ENCODE measurements at places on chromosomes 4 and X. TPM values are rescaled to one million over a fixed set of nuclear protein-coding genes. Genes with fewer than 3 reads are reported as not detected.

Gene PGAM4
- not detected for total RNA-seq

Gene DMRTC1B
- total RNA-seq: 0.53 TPM

Gene SPANXN4
- total RNA-seq: not detected

Gene EDNRA
- 25.7 TPM for total RNA-seq

Gene CDKL2
- 20.9 TPM for total RNA-seq

Gene SPANXN2
- not detected for total RNA-seq

Gene STK32B
- total RNA-seq: 1.3 TPM

Gene ZNF827
- total RNA-seq: 11.3 TPM

Gene OTC
- 0.71 TPM for total RNA-seq

Gene MYOZ2
- total RNA-seq: not detected

Gene CD38
- 8.5 TPM for total RNA-seq

DNA sequence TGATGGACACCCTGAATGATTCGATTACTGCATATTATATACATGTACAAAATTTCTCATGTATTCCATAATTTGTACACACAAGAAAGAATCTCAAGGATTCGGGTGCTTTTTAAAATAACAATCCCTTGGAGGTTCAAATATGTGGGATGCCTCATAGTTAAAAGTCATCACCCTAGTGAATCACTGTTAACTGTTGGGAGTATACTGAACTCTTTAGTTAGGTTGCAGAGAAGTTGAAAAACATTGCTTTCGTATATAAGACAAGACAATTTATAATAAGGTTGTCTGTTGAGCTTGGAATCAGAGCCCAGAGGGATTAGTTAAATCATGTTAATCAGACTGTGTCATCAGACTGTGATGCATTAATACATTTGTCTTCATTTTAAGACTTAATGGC, 15.6 kb downstream of the DCK start:
- H3K27me3 ChIP-seq: no peaks in the 10 kb centered on the region
- no peak for DNase-seq
- H3K27ac ChIP-seq: no peak overlapping the region
- H3K4me3 ChIP-seq: no peak overlapping the region

DNA sequence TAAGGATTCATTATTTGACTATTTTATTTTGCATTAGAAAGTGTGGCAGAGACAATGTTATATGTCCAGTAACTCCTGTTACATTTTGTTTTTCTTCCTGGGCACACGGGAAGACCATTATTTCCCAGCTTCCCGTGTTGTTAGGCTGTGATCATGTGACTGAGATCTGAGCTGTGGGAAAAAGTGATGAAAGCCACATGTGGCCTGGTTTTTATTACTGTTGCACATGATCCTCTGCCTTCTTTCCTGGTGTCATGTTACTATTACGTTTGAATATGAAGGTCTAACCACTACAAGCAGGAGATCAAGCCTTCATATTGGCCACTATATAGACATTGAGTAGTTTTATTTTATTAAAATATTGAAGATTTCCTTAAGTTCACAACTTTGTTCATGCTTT, 28.2 kb upstream of the MID1 start:
- H3K27ac ChIP-seq: no peak overlapping the region
- H3K4me3 ChIP-seq: no peak overlapping the region
- H3K27me3 ChIP-seq: no peaks in the 10 kb centered on the region
- H3K4me1 ChIP-seq: no peaks in the 10 kb centered on the region
- no peaks in the 10 kb centered on the region for H3K36me3 ChIP-seq

- H3K36me3 ChIP-seq: no peaks in the 10 kb centered on the region
- no peaks in the 10 kb centered on the region for H3K27me3 ChIP-seq
- peaks cover 13% of the 10 kb centered on the region for H3K4me1 ChIP-seq
- no peak for DNase-seq
- no peak overlapping the region for H3K27ac ChIP-seq
- H3K4me3 ChIP-seq: peak overlapping the region; percentile 17
Observed at GRCh38 chrX:57595381-57595811, 3.6 kb downstream of the ZXDB start.

GRCh38 chr4:100962698-100963097, 384.6 kb downstream of the PPP3CA start:
- no peak overlapping the region for H3K4me3 ChIP-seq
- no peaks in the 10 kb centered on the region for H3K27me3 ChIP-seq
- no peaks in the 10 kb centered on the region for H3K4me1 ChIP-seq
- no peaks in the 10 kb centered on the region for H3K36me3 ChIP-seq
- H3K27ac ChIP-seq: no peak overlapping the region

- H3K36me3 ChIP-seq: no peaks in the 10 kb centered on the region
- no peaks in the 10 kb centered on the region for H3K4me1 ChIP-seq
- no peak overlapping the region for H3K27ac ChIP-seq
- no peaks in the 10 kb centered on the region for H3K27me3 ChIP-seq
- DNase-seq: no peak
Observed at GRCh38 chr4:182339221-182339641, 96.0 kb downstream of the TENM3 start.

GRCh38 chr4:113349430-113349829, 300.0 kb downstream of the ANK2 start:
- H3K27me3 ChIP-seq: no peaks in the 10 kb centered on the region
- no peaks in the 10 kb centered on the region for H3K36me3 ChIP-seq
- DNase-seq: no peak
- H3K4me1 ChIP-seq: no peaks in the 10 kb centered on the region
- H3K4me3 ChIP-seq: no peak overlapping the region

GRCh38 chrX:4550018-4550417, 836.6 kb upstream of the PRKX start:
- H3K27me3 ChIP-seq: no peaks in the 10 kb centered on the region
- no peaks in the 10 kb centered on the region for H3K36me3 ChIP-seq
- no peak for DNase-seq

- no peaks in the 10 kb centered on the region for H3K36me3 ChIP-seq
- no peak overlapping the region for H3K4me3 ChIP-seq
- no peak overlapping the region for H3K27ac ChIP-seq
- DNase-seq: no peak
- no peaks in the 10 kb centered on the region for H3K27me3 ChIP-seq
- H3K4me1 ChIP-seq: no peaks in the 10 kb centered on the region
Observed at GRCh38 chr4:60359746-60360367, 840.3 kb upstream of the ADGRL3 start.

DNA sequence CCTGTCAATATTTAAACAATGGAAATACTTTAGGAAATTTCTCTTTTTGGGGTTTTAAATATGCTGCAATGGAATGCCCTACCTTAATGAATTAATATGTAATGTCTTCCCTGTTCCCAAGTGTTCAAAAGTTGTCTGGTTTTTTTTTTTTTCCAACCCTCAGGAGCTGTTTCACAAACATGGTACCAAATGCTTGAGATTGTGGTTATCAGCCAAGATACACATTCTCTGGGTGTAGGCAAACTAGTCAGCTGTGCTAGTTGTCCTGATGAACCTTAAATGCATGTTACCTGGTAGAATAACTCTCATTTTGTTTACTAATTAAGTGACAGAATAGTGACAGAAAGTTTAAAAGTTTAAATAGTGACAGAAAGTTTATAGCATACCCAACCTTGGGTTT, 50.7 kb downstream of the FHL1 start:
- no peaks in the 10 kb centered on the region for H3K36me3 ChIP-seq
- no peak for DNase-seq
- H3K4me3 ChIP-seq: no peak overlapping the region
- H3K27me3 ChIP-seq: no peaks in the 10 kb centered on the region

GRCh38 chrX:136639506-136640176, 8.3 kb upstream of the CD40LG start:
- H3K27ac ChIP-seq: no peak overlapping the region
- no peaks in the 10 kb centered on the region for H3K36me3 ChIP-seq
- no peak overlapping the region for H3K4me3 ChIP-seq
- no peaks in the 10 kb centered on the region for H3K27me3 ChIP-seq
- no peaks in the 10 kb centered on the region for H3K4me1 ChIP-seq

DNA sequence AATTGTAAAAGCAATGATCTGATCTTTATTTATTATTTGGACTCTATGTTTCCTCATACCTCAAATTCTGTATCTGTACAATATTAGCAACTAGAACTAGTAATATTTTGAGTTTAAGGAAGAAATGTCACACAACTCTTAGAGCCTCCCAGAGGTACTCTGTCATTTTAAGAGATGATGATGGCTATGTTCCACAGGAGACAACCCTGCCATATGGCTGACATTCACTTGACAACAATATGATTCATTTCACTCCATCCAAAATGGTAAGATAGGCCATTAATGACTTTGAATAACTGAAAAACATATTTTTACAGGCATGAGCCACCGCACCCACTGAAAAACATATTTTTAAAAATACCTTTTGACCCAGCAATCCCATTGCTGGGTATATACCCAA, 190.3 kb downstream of the MAML3 start:
- no peak overlapping the region for H3K4me3 ChIP-seq
- DNase-seq: no peak
- H3K4me1 ChIP-seq: peaks cover 39% of the 10 kb centered on the region
- no peak overlapping the region for H3K27ac ChIP-seq

DNA sequence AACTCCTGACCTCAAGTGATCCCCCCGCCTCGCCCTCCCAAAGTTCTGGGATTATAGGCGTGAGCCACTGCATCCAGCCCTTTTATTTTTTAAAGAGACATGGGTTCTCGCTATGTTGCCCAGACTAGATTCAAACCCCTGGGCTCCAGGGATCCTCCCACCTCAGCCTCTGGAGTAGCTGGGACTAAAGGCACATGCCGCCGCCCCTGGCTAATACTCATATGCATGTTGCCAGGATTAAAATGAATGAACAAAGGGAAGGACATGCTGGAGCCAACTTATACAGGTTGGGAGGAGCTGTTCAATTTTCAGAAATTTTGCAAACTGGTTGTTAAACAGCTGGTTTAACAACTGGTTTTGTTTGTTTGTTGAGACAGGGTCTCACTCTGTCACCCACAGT, 1.4 kb upstream of the FTSJ1 start:
- no peak for DNase-seq
- no peaks in the 10 kb centered on the region for H3K36me3 ChIP-seq
- H3K27me3 ChIP-seq: no peaks in the 10 kb centered on the region
- H3K4me3 ChIP-seq: no peak overlapping the region
- H3K4me1 ChIP-seq: peaks cover 4% of the 10 kb centered on the region

GRCh38 chr4:100083289-100083688, 107.0 kb downstream of the DDIT4L start:
- no peak overlapping the region for H3K27ac ChIP-seq
- DNase-seq: no peak
- H3K36me3 ChIP-seq: no peaks in the 10 kb centered on the region
- no peak overlapping the region for H3K4me3 ChIP-seq
- H3K4me1 ChIP-seq: no peaks in the 10 kb centered on the region

GRCh38 chr4:126241634-126242033, 926.9 kb downstream of the FAT4 start:
- H3K4me3 ChIP-seq: no peak overlapping the region
- H3K36me3 ChIP-seq: no peaks in the 10 kb centered on the region
- no peak for DNase-seq
- H3K4me1 ChIP-seq: no peaks in the 10 kb centered on the region
- H3K27me3 ChIP-seq: no peaks in the 10 kb centered on the region
- no peak overlapping the region for H3K27ac ChIP-seq

DNA sequence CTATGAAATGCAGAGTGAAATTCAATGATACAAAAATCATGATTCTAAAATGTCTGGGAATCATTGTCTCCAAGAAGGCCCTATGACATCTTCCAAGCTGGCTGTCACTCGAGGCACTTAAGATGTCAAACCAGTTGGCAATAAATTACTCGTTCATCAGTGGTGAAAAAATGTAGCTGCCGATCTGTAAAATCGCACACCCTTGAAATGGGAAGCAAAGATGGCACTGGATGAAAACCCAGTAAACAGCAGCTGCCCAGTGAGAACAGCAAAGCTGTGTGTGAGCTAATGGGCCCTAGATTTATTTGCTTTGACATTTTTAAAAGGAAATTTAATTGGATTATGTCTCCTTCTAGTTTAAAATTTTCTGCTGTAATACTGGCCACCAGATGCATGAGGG, 181.9 kb upstream of the NDP start:
- H3K4me3 ChIP-seq: no peak overlapping the region
- no peaks in the 10 kb centered on the region for H3K27me3 ChIP-seq
- no peaks in the 10 kb centered on the region for H3K36me3 ChIP-seq
- DNase-seq: no peak
- no peak overlapping the region for H3K27ac ChIP-seq
- H3K4me1 ChIP-seq: no peaks in the 10 kb centered on the region

GRCh38 chr4:171919314-171919713, 106.1 kb downstream of the GALNTL6 start:
- H3K4me1 ChIP-seq: no peaks in the 10 kb centered on the region
- no peaks in the 10 kb centered on the region for H3K36me3 ChIP-seq
- no peak overlapping the region for H3K4me3 ChIP-seq
- no peaks in the 10 kb centered on the region for H3K27me3 ChIP-seq
- DNase-seq: no peak
- H3K27ac ChIP-seq: no peak overlapping the region

DNA sequence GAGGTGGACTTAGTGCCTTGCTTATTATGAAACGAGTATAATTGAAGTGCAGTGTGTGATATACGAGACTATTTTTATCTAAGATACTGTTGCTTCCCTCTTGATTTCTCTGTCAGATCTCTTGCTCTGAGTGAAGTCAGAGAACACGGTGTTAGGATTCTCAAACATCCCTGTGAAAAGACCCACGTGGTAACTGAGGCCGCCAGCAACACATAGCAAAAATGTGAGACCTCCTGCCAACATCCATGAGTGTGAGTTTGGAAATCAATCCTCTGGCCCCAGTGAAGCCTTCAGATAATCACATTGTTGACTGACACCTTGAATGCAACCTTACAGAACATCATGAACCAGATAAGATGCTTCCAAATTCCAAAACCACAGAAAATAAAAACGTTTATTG, 954.4 kb downstream of the FAT4 start:
- no peak overlapping the region for H3K27ac ChIP-seq
- no peaks in the 10 kb centered on the region for H3K27me3 ChIP-seq
- no peak overlapping the region for H3K4me3 ChIP-seq
- no peaks in the 10 kb centered on the region for H3K4me1 ChIP-seq
- DNase-seq: no peak
- no peaks in the 10 kb centered on the region for H3K36me3 ChIP-seq

GRCh38 chr4:45539142-45539814, 584.6 kb downstream of the GABRG1 start:
- H3K36me3 ChIP-seq: no peaks in the 10 kb centered on the region
- no peak overlapping the region for H3K4me3 ChIP-seq
- DNase-seq: no peak
- no peaks in the 10 kb centered on the region for H3K27me3 ChIP-seq
- H3K27ac ChIP-seq: no peak overlapping the region

DNA sequence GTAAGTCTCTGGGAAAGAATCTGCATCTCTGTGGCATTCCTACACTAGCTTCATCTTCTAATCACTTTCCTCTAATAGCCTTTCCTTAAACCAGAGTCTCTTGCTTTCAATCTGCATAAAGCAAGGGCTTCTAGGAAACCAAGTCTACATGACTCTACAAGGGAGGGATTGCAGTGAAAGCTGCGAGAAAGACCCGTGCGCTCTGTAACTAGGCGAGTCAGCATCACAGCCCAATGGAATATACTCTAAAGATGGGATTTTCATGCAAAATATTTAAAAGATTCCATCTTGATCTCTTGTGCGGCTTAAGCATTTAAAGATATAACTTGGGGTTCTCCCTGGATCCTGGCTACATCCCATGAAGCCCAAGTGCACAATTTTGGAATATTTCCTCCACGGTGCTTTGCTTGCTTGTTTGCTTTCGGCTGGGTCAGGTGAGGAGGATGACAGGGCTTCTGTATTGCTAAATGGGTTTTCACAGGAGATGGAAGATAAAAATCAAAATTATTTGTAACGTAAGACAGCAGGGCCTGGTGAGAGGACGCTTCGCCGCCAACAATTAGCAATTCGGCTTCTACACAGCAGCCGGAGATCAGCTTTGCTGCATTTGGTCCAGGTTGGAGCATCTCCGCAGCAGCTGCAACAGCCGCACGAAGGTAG, 687 bp upstream of the GRIA2 start:
- no peak overlapping the region for H3K4me3 ChIP-seq
- H3K36me3 ChIP-seq: no peaks in the 10 kb centered on the region
- no peaks in the 10 kb centered on the region for H3K4me1 ChIP-seq
- H3K27me3 ChIP-seq: peaks cover 47% of the 10 kb centered on the region
- no peak for DNase-seq
